ENCODE measurements at places on chromosomes 1 and 21.

DNA sequence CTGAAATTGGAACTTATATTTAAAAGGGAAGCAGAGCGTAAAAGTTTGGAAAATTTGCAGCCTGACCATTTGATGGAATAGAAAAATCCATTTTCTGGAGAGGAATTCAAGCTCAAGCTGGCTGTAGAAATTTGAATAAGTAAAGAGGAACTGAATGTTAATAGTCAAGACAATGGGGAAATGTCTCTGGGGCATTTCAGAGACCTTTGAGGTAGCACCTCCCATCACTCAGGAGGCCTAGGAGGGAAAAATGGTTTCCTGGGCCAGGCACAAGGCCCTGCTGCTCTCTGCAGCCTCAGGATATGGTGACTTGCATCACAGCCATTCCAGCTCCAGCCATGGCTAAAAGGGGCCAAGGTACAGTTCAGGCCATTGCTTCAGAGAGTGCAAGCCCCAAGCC is 17.6 kb upstream of the TSHB start:
- DNase-seq, result no peak

DNA sequence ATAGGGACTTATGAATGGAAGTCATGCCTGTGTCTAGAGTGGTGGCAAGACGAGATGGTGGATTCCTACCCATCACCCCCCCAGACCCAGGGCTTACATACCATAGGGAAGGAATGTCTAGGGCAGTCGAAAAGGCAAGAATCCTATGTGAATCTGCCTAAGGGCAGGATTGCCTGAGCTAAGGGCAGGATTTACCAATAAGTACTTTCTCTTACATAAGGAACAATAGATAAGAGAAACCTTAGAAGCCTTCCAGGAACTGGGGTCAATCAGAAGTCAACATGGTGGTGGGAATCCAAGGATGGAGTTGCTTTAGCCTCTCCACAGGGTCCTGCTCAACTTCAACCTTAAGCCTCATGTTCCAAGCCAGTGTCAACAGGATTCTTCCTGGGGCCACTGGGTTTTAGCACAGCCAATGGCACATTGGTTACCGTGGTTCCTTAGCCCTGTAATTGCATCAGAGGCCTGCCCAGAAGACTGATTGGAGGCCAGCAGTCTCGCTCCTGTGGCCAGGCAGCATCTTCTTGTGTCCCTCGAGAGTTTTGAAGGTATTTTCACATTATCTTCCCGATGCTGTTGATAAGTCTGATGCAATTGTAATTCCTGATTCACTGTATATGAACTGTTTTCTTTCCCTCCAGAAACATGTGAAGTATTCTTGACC is 20.7 kb downstream of the BACE2 start:
- DNase-seq, result peak; percentile 24

- DNase-seq, result peak; percentile 50
Observed at GRCh38 chr21:45570826-45571601, 28.8 kb upstream of the SLC19A1 start.

- DNase-seq, result no peak
Observed at GRCh38 chr1:225578251-225578977, 74.5 kb downstream of the ENAH start.

DNA sequence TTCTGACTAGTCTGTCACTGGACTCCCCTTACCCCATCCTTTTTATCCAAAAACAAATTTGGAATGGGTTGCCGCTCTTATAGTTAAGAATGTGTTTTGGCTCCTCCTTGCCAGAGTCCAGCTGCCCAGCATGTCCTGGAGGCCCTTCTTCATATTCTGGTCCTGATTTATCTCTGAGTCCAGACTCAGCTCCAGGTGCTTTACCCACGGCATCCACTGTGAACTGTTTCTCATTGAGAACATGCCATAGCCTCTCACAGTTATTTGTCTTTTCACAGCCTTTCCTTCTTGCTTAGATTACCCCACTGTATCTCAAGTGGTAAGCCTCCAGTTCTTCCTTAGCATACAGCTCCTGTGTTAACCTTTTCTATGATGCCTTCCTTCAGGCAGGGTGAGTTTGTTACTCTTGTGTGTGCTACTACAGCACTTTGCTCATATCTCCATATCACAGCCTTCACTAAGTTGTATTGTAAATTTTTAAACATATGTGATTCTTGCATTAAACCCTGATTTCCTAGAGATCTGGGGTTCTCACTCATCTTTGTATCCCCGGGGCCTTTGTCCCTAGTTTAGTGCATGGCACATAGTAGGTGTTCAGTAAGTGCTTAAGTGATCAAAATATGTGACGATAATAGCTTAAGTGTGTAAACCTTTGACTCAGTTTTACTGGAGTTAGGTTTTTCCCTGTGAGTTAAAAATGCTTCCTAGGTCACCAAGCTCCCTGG is 116.0 kb downstream of the OSBPL9 start:
- no peak for DNase-seq

GRCh38 chr1:241639623-241640148 is 483 bp downstream of the CHML start:
- no peak for DNase-seq

DNA sequence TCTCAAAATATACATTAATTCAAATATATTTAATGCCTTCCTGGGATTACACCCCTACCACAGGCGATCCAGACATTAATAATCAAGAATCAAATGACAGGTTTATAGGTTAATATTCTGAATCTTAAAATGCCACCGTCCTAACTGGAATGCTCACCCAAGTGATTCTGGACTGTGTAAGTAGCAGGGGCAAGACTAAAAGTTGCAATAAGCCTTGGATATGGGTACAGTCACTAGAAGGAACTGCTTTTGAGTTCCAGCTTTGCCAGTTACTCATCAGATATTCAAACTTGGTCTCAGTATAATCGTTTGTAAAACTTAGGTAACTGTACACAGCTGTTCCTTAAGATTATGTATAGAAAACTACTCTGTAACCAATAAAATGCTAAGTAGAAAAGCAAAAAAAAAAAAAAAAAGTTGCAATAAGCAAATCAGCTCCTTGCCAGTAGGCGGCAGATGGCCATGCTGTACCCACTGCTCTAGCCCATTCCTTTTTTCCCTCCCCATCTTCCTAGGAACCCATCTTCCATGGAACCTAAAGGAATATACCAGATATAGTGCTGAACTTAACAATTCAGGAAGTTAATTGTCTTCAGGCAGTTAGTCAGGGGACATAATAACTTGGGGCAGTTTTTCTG is 10.5 kb downstream of the RO60 start:
- no peak for DNase-seq

- DNase-seq, result no peak
Observed at GRCh38 chr1:178241057-178241456, 147.2 kb downstream of the RASAL2 start.

- DNase-seq, result no peak
Observed at GRCh38 chr1:114554577-114554976, 26.8 kb downstream of the BCAS2 start.

- no peak for DNase-seq
Observed at GRCh38 chr1:63777286-63777685, 3.5 kb downstream of the ROR1 start.

DNA sequence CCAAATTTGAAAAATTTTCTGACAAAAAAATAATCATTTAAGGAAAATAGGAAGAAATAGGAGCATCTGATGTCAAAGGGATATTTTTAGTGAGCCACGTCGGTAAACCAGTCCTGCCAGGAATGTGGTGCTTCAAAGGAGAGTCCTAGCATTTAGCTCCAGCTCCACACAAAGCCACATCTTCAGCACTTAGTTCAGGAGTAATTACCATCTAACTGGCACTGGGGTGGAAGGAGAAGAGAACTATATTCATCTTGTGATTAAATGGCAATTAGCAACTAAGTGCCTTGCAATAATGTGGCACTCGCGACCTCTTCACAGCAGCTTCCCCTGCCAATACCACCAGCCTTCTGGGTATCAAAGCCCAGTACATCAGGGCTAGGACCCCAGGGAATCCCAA is 409.1 kb downstream of the SETD4 start:
- DNase-seq, result no peak

DNA sequence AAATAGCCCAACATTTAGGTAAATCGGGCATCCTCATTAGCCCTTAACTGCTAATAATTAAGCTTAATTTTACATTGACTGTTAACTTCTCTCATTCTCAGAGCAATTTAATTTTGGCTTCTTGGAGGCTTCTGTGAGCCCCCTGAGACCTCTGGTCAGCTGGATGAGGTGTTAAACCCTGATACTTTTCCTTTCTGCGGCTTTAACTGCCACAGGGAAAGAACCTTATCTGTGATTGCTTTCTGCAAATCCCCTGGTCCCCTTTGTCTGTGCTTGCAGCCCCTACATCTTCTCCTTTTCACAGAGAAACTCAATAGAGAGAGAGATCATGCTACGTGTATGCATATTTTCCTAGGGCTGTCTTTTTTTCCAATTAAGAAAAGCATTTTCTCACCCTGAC is 184.5 kb upstream of the CSF3R start:
- no peak for DNase-seq

DNA sequence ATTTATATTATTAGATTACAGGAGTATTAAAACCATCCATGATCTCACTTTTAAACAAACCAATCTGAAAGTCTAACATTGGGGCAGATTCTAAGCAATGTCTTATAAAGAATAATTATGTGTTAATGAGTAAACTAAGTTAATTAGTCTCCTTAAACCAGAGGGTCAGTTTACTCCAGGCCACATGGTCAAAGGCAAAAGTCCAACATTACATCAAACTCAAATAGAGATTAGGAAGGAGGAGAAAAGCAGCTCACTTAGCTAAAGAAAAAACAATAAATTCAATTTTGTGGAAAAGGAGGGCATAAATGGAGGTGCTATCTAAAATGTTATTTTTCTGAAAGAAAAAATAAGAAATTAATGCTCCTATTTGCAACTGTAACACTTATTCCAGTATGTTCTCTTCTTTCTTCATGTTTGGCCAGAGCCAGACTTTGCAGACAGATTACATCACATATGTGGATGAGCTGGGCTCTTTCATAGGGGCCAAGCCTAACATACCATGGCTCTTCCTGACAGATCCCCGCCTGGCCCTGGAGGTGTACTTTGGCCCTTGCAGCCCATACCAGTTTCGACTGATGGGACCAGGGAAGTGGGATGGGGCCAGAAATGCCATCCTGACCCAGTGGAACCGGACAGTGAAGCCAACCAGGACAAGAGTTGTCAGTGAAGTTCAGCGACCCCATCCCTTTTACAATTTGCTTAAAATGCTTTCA is 24.3 kb upstream of the FMO2 start:
- DNase-seq, result no peak

DNA sequence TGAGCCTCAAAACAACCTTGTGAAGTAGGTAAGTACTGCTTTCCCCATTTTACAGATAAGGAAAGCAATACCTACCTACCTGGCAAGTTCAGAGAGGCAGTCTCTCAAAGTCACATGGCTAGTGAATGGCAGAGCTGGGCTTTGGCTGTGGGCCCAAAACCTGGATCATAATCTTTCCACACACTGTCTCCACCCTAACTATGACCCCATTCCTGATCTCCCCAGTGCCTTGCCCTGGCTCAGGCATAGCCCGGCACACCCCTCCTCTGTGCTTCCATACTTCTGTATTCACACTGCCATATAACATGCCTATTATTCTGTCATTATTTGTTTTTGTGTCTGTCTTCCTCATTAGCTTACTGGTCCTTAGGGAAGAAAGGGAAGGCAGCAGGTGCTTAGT is 15.9 kb downstream of the GNG12 start:
- no peak for DNase-seq

- no peak for DNase-seq
Observed at GRCh38 chr1:172630056-172630818, 28.7 kb upstream of the FASLG start.

Data from AG04449 (cell line).